GM23248 (cell line): ENCODE measurements at places on chromosomes 2 and 18.
A peak's percentile ranks its signal among the peaks of the same experiment; 100 is the strongest.

DNA sequence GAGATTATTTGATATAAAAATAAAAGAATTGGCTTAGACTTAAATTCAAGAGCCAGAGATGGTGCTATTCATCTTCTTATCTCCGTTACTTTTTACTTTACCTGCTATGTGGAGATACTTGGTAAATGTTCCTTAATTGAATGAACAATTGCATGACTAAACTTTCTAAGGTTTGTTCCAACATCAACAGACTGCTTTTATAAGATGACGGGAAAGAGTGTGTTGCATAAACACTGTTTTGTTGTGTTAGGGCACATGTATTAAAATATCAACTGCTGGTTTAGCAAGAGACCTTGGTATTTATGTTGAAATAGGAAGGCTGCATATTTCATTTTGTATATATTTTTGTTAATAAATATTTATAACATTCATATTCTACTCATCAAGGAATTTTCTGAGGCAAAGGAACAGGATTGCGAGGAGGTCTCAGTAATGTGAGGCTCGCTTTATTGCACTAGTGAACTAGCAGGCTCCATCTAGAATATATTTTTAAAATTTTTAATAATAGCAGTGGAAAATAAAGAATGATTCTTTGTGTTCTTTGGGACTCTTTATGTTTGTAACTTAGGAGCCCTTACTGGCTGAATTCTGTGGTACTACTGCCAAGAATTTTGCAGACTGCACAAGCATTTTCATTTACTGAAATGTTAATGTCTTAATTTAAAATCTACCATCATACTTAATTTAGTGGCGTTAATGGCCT, 10.7 kb upstream of the NFE2L2 start:
- peak; percentile 89 for DNase-seq
- peaks cover 27% of the 10 kb centered on the region for H3K4me1 ChIP-seq
- no peaks in the 10 kb centered on the region for H3K36me3 ChIP-seq
- no peaks in the 10 kb centered on the region for H3K27me3 ChIP-seq

GRCh38 chr2:169110916-169111315, 41.6 kb downstream of the DHRS9 start:
- H3K27me3 ChIP-seq: peaks cover 41% of the 10 kb centered on the region
- no peaks in the 10 kb centered on the region for H3K4me1 ChIP-seq
- DNase-seq: peak; percentile 15
- no peak overlapping the region for H3K27ac ChIP-seq
- H3K36me3 ChIP-seq: no peaks in the 10 kb centered on the region

DNA sequence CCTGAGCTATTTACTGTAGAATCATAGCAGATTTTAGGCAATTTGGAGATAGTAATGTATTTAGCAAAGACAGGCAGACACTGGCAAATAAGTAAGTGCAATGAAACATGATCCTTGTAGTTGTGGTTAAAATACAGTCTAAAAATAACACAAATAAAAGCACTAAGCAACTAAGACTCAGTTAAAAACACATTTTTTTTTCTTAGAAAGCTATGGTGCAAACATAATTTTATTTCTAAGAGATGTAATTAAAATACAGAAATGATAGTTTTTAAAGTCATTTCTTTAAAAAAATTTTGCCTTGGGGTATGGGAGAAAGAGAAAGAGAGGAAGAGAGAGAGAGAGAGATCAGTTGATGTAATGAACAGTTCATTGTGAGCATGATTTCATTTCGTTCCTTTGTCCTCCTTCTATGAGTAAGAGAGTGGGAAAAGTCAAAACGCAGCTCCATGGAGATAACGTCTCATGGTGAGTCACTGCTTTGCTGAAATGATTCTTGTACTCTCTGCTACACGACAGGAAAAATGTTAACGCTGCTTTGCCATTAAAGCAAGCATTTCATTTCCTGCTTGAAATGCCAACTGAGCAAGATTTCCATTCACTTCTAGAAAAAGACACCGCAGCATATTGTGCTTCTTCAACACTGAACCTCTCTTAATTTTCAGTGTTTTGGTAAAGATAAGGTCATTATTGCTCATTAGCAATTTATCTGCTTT, 61.3 kb upstream of the PGAP1 start:
- peak; percentile 99 for DNase-seq
- no peaks in the 10 kb centered on the region for H3K27me3 ChIP-seq
- no peaks in the 10 kb centered on the region for H3K36me3 ChIP-seq
- H3K4me1 ChIP-seq: peaks cover 22% of the 10 kb centered on the region
- H3K4me3 ChIP-seq: peak overlapping the region; percentile 62

- H3K36me3 ChIP-seq: no peaks in the 10 kb centered on the region
- DNase-seq: no peak
- H3K27me3 ChIP-seq: no peaks in the 10 kb centered on the region
- H3K27ac ChIP-seq: no peak overlapping the region
Measured at GRCh38 chr2:136344339-136344738, 226.4 kb upstream of the CXCR4 start.

GRCh38 chr2:145289946-145290345, 770.0 kb upstream of the ZEB2 start:
- H3K4me3 ChIP-seq: no peak overlapping the region
- H3K27me3 ChIP-seq: no peaks in the 10 kb centered on the region
- H3K27ac ChIP-seq: no peak overlapping the region
- DNase-seq: no peak
- no peaks in the 10 kb centered on the region for H3K36me3 ChIP-seq

- H3K27me3 ChIP-seq: no peaks in the 10 kb centered on the region
- H3K4me3 ChIP-seq: no peak overlapping the region
- H3K27ac ChIP-seq: no peak overlapping the region
- no peaks in the 10 kb centered on the region for H3K36me3 ChIP-seq
Measured at GRCh38 chr2:62112179-62112578, 83.7 kb upstream of the B3GNT2 start.

- H3K36me3 ChIP-seq: no peaks in the 10 kb centered on the region
- no peak for DNase-seq
- no peaks in the 10 kb centered on the region for H3K4me1 ChIP-seq
- peaks cover 3% of the 10 kb centered on the region; the same call in 1 of the 2 replicates for H3K27me3 ChIP-seq
- no peak overlapping the region for H3K27ac ChIP-seq
Measured at GRCh38 chr2:10465910-10466309, 17.8 kb upstream of the ODC1 start.

GRCh38 chr18:46705521-46705920, 48.5 kb upstream of the LOXHD1 start:
- DNase-seq: no peak
- H3K4me3 ChIP-seq: no peak overlapping the region
- no peaks in the 10 kb centered on the region for H3K36me3 ChIP-seq
- H3K27ac ChIP-seq: no peak overlapping the region

- H3K4me3 ChIP-seq: no peak overlapping the region
- no peak overlapping the region for H3K27ac ChIP-seq
- no peaks in the 10 kb centered on the region for H3K4me1 ChIP-seq
- H3K36me3 ChIP-seq: no peaks in the 10 kb centered on the region
- no peaks in the 10 kb centered on the region for H3K27me3 ChIP-seq
Measured at GRCh38 chr18:67954594-67954993, 438.1 kb upstream of the DSEL start.

DNA sequence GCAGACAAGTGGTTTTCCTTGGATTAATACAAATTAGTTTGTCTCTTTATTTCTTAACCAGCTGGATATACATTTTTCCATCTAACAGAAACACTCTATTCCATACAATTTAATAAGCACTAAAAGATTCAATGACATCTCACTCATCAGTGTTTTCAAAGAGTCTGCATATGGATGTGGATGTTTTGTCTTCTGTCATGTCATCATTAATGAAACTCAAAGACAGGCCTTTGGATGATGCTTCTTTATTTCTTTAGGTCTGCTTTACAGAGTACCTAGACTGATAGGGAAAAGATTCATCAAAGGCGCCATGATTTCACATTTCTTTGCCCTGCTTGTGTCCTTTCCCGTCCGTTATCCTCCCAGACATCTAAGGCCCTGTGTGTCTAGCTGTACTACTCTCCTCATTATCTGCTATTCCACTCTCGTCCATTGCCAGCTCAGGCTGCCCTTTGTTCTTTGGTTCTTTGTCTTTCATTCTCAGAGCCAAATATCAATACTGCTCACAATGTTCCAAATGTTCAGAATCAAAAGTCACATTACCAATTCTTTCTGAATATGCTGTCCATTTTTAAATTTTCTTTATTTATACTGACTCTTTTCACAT, 232.3 kb upstream of the CHAC2 start:
- no peaks in the 10 kb centered on the region for H3K4me1 ChIP-seq
- no peak overlapping the region for H3K4me3 ChIP-seq
- H3K36me3 ChIP-seq: no peaks in the 10 kb centered on the region
- no peak overlapping the region for H3K27ac ChIP-seq
- no peaks in the 10 kb centered on the region for H3K27me3 ChIP-seq

GRCh38 chr2:83587309-83587708, 871.8 kb downstream of the SUCLG1 start:
- H3K27ac ChIP-seq: no peak overlapping the region
- DNase-seq: no peak
- H3K27me3 ChIP-seq: no peaks in the 10 kb centered on the region

- H3K4me3 ChIP-seq: no peak overlapping the region
- no peaks in the 10 kb centered on the region for H3K4me1 ChIP-seq
- no peak for DNase-seq
- no peaks in the 10 kb centered on the region for H3K27me3 ChIP-seq
Measured at GRCh38 chr2:151971301-151972051, 127.4 kb downstream of the CACNB4 start.

- peaks cover 5% of the 10 kb centered on the region; the same call in 1 of the 2 replicates for H3K36me3 ChIP-seq
- H3K4me1 ChIP-seq: no peaks in the 10 kb centered on the region
- H3K27me3 ChIP-seq: no peaks in the 10 kb centered on the region
- no peak overlapping the region for H3K4me3 ChIP-seq
- no peak overlapping the region for H3K27ac ChIP-seq
Measured at GRCh38 chr2:237551071-237551574, 15.3 kb upstream of the PRLH start.

DNA sequence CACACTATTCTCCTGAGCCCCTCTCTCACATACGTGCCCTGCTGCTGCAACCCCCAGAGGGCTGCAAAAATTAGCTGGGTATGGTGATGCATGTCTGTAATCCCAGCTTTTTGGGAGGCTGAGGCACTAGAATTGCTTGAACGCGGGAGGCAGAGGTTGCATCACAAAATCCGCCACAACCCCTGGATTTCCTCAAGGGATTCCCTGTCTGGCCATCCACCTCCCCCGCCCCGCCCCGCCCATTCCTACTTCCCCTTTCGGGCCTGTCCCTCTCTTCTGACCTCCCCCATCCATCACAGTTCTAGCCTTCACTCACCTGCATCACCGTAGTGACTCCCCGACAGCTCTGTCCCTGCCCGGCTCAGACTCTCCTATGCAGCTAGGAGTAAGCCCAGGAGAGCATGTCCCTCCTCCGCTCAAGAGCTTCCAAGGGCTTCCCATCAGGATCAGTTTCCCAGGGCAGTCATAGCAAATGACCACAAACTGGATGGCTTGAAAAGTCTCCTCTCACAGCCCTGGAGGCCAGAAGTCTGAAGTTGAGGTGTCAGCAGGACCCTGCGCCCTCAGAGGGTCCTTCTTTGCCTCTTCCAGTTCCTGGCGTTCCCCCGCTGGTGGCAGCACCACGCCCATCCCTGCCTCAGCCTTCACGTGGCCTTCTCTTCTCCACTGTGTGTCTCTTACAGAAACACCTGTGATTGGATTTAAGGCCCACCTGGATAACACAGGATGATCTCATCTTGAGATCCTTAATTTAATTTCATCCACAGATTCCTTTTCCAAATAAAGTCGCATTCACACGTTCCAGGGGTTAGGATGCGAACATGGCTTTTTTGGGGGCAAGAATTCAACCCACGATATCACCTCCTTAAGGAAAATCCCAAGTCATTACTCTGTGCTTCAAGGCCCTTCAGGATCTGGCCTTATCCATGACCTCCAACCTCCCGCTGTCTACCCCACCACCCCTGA, 58.5 kb downstream of the HS1BP3 start:
- no peak for DNase-seq
- no peak overlapping the region for H3K4me3 ChIP-seq
- H3K4me1 ChIP-seq: peaks cover 34% of the 10 kb centered on the region
- peak overlapping the region; percentile 74 for H3K27ac ChIP-seq
- H3K36me3 ChIP-seq: no peaks in the 10 kb centered on the region

DNA sequence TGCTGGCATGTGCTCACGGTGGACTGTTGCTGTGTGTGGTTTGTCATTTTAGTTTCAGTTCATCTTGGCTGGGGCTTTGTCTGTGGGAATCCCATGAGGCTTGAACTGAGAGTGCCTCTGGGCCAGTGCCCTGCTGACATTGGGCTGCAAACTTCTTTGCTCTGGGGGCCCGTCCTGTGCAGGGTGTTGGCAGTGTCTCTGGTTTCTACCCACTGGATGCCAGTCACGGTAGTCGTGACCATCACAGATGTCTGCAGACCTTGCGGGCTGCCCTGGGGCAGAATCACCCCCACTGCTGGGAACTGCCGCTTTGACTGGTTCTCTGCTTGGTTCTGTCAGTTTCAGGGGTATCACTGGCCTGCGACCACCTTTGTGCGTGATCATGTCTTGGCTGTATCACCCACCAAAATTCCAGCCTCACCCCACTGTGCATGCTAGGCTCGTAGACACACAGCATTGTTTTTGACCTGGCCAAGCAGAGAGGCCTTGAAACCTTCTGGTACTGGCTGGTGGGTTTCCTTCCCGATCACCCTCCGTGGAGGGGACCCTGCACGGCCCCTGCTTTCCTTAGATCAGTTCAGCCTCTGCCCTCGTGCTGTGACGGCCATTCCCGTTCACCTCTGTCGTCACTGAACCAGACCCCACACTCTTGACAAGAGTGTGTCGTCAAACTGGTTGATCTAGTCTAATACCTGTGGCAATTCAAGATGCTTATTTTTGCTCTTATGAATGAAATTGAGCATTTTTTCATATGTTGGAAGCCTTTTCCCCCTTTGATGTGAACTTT, 57.6 kb downstream of the KCNG2 start:
- no peak overlapping the region for H3K4me3 ChIP-seq
- no peak overlapping the region for H3K27ac ChIP-seq
- H3K36me3 ChIP-seq: no peaks in the 10 kb centered on the region
- DNase-seq: no peak
- peaks cover 27% of the 10 kb centered on the region for H3K27me3 ChIP-seq
- H3K4me1 ChIP-seq: no peaks in the 10 kb centered on the region

DNA sequence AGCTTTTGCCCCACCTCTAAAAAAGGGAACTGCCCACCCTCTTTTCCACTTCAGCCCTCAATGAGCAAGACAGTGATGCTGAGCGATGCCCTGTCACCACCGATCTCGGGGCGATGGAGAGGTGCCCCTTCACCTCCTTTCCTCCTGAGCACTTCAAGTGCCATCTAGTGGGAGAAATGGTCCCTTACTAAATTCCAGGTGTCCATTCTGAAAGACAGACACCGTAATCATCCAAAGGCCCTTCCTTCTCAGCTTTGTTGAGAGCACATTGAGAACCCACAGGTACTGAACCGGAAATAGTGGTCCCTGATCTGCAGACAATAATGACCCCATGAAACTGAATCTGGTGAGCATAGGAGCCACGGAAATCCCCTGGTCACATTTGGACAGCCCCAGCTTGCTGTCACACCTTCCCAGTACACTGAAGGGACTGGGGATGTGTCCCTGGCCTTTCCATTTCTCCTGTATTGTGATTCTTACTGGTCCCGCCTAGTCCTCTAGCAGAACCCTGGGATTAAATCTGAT, 38.5 kb downstream of the KCTD18 start:
- peaks cover 56% of the 10 kb centered on the region for H3K36me3 ChIP-seq
- no peak overlapping the region for H3K4me3 ChIP-seq
- H3K4me1 ChIP-seq: peaks cover 12% of the 10 kb centered on the region
- no peaks in the 10 kb centered on the region for H3K27me3 ChIP-seq

- no peak overlapping the region for H3K4me3 ChIP-seq
- peak overlapping the region; percentile 70 for H3K27ac ChIP-seq
- peak; percentile 72 for DNase-seq
- no peaks in the 10 kb centered on the region for H3K27me3 ChIP-seq
- H3K36me3 ChIP-seq: no peaks in the 10 kb centered on the region
Measured at GRCh38 chr2:240913810-240914644, 7.9 kb downstream of the CROCC2 start.

GRCh38 chr2:106334802-106335201, 133.4 kb downstream of the RGPD3 start:
- DNase-seq: no peak
- H3K27ac ChIP-seq: no peak overlapping the region
- H3K27me3 ChIP-seq: 0 out of 2 replicates have a peak, but pooled peaks cover 8% of the 10 kb centered on the region
- H3K4me1 ChIP-seq: no peaks in the 10 kb centered on the region
- no peak overlapping the region for H3K4me3 ChIP-seq
